ENCODE measurements at places on chromosomes 6 and 20.

DNA sequence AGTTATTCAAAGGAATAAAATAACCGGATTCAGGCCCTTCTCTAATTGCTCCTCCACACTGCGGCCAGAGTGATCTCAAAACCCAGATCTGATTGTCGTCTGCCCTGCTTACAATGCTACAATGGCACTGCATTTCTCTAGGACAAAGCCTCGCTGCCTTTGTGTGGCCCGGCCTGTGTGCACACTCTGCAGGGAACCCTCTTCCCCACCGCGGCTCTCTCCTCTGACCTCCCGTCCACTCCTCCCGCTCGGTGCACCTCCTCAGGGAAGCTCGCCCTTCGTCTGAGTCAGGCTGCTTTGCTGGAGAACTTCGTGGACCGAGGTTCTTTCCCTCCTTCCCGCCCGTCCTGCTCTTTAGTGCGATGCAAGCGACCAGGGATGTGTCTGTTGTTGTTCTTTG is 101.6 kb upstream of the SNX9 start:
- DNase-seq, result no peak

GRCh38 chr6:105135056-105135455 is 44.8 kb downstream of the POPDC3 start:
- DNase-seq, result no peak

DNA sequence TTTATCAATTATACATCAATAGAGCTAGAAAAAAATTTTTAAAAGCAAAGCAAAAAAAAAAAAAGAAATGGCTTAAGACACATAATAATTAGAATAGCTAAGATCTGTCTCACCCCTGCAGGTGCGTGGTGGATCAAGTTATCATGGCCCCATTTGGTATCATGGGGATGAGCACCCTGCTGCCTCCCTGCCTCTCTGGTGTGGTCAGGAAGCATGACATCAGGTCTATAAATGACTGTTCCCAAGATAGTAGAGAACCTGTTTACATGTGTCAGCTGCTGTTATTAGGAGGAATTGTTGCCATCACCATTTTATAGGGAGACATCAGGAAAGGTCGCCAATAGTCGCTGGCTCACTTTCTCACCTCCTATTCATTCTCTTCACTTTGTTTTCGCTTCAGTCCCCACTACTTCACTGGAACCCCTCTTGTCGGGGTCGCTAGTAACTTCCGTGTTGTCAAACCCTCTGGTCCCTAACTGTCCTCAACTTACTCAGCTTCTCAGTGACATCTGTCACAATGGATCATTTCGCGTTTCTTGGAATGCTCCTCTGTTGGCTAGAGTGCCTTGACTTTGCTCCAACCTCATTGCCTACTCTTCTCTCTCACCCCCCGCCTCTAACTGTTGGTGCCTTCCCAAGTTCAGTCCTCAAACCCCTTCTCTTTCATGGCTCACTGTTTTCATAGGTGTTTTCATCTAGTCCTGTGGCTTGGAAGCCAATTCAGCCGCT is 4.7 kb downstream of the DNTTIP1 start:
- no peak for DNase-seq

DNA sequence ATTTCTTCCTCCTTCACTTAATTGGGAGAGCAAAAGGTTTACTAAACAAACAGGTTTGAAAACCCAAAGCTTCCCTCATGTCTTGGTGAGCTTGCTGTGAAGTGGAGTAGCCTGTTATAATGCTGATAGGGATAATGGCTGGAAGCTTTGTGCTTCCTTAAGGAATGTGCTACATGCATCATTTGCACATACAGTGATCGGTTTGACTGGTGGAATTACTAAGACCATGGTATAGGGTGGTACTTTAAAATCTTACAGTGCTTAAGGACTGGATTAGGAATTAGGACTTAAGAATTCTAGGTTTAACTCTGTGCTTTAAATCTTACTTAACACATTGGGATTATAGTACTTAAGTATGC is 75.7 kb downstream of the ARID1B start:
- DNase-seq, result no peak

DNA sequence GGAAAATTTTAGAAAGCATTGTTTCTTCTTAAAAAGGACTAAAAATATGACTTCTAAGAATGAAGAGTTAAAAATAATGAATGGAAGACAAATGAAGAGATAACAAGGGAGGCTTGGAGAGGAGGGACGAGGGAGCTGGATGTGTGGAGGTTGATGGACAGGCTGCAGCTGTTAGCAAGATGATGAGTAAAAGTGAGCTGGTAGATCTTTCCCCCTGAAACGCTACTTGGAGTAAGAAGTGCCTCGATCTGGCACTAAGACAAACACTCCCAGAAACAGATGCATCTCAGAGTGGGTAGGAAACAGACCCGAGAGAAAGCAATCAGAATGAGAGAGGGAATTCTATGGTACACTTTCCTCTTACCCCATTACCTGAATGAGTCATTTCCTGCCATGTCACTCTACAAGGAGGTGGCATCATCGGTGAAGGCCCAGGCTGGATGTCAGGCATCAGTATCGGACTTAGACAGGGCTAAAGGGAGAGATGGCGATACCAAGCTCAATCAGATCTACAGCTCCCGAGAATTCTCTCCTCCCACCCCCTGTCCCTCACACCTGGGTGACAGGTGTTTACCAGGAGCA is 154.1 kb upstream of the BMP2 start:
- DNase-seq, result no peak

- DNase-seq, result no peak
Observed at GRCh38 chr6:140253096-140253495, 878.6 kb upstream of the CITED2 start.

DNA sequence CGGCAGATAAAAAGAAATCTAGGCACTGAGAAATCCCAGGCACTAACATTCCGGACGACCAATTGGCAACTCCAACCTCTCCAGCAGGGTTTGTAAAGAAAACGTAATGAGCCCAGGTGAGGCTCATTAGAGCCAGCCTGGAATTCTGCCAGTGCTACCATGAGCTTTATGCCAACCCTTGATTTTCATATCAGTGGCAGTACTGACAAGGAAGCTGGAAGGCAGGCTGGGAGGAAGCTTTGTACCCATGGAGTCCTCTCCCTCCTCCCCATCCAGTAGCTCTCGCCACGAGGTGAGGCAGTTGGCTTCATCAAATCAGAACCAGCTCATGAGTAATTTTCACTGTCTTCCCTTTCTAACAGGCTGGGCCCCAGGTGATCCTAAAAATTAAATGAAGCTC is 250.2 kb downstream of the ZNF217 start:
- no peak for DNase-seq

GRCh38 chr6:36266913-36267644 is 2.8 kb upstream of the PNPLA1 start:
- DNase-seq, result no peak

- DNase-seq, result no peak
Observed at GRCh38 chr6:159982731-159983506, 14.0 kb downstream of the IGF2R start.

GRCh38 chr6:169177516-169178166 is 76.0 kb downstream of the THBS2 start:
- no peak for DNase-seq

- no peak for DNase-seq
Observed at GRCh38 chr6:129623008-129623732, 86.8 kb downstream of the ARHGAP18 start.

DNA sequence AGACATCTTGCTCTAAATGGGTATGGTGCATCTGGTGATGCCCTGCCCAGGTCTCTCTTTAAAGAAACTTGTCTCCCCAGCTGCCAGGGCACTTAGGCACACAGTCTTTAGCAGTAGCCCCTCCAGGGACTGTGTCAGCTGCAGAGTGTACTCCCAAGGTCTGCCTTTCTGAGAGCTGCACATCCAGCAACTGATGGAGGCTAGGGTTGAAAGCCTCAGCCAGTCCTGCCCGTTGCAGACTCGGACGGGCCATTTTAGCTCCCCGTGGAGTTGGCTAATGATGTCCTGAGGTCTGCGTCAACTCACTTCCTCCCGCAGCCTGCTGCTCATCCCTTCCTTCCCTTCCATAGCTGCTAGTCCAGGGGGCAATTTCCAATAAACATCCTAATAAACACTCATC is 381.8 kb downstream of the PTPRT start:
- DNase-seq, result no peak

GRCh38 chr6:2770171-2770570 is 5.0 kb downstream of the WRNIP1 start:
- no peak for DNase-seq

DNA sequence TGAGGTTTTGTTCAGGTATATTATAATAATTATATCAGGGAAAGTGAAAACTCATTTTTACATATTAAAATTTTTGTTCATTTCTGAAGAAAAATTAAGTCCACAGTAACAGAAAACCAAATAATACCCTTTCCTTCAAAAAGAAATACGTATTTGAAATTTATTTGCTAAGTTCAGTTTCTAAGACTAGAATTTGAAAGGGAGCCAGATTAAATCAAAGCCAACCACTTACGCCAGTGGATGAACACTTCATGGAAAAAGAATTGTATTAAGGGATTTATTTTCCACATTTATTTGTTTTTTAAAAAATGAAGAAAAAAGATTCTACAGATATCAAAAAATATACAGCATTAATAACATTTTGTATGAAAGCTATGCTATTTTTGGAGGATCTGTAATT is 654.4 kb downstream of the EYS start:
- no peak for DNase-seq
